ENCODE measurements at places on chromosomes 3 and 15.

- DNase-seq, result no peak
Measured at GRCh38 chr15:42184296-42184695, 23.8 kb downstream of the VPS39 start.

GRCh38 chr15:57138349-57138788 is 219.9 kb downstream of the TCF12 start:
- DNase-seq, result peak; percentile 9

- no peak for DNase-seq
Measured at GRCh38 chr3:189309400-189309975, 137.7 kb downstream of the TPRG1 start.

GRCh38 chr3:118110211-118110610 is 924.4 kb downstream of the IGSF11 start:
- DNase-seq, result no peak

DNA sequence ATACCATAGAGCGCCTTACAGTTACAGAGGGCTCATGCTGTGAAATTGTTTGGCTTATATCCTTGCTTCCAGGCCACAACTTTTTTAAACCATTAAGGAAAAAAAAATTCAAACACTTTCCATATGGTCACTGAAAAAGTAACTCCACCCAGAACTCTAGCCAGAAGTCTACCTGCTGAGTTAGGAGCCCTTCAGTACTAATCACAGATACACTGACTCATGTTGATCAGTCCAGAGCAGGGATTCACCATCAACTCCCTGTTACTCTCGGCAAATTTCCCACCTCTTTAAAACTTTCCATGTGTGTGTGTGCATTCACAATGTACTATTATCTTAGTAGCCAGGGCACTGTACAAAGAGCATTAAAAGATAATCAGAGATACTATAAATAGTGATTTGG is 372.8 kb downstream of the MAGI1 start:
- DNase-seq, result no peak

- peak; percentile 35 for DNase-seq
Measured at GRCh38 chr3:149532489-149533180, 58.1 kb downstream of the TM4SF4 start.

GRCh38 chr3:170815340-170815739 is 54.7 kb downstream of the RPL22L1 start:
- DNase-seq, result peak; percentile 51

DNA sequence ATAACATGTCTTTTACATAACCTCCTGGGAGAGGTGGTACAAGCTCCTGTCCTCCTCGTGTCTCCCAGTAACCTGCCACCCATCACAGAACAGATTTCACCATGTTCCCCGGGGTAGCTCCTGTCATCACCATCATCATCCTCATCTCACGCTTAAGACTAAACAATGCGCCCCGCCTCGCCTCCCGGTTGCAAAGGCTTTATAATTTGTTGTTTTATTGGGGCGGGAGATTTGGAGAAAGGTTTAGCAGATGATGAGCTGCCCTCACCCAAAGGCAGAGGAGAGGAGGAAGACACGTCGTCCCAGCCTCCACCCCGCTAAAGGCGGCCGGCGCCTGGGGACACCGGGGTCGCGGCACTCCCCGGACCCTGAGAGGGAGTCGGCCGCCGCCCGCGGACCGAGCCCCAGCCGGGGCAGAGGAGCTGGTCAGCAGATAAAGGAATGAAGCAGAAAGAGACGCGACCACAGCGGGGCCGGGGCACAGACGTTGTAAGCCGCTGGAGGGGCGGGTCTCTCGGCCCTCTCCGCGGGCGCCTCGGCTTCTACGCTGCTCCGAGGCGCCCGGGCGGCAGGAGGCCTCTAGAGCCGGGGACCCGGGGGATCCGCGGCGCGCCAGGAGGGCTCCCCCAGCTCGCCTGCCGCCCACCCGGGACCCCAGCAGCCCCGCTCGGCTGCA is 589 bp downstream of the HERC1 start:
- DNase-seq, result peak; percentile 31

DNA sequence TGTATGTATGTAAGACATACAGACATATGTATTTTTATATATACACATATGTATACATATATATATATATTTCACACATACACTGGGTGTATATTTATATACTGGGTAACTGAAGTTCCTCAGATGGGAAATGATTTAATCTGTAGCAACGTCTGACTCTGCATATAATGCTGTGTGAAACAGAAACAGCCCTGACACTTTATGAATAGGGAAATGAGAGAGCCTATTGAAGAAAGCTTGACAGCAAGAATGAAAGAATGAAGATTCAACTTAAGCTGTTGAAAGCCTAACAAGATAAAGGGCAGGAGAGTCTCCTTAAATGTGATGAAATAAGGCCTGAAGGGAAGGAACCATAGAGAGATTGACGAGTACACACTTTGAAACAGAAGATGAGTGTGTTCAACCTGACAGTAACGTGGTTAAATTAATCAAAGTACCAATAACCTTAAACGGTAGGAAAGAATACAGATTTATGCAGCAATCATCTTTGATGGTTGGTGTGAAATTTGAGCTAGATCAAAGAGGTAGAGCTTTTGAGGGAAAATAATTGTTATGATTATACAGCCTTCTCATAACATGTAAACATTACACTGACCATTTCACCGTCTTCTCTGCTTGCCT is 169.9 kb downstream of the MECOM start:
- no peak for DNase-seq

DNA sequence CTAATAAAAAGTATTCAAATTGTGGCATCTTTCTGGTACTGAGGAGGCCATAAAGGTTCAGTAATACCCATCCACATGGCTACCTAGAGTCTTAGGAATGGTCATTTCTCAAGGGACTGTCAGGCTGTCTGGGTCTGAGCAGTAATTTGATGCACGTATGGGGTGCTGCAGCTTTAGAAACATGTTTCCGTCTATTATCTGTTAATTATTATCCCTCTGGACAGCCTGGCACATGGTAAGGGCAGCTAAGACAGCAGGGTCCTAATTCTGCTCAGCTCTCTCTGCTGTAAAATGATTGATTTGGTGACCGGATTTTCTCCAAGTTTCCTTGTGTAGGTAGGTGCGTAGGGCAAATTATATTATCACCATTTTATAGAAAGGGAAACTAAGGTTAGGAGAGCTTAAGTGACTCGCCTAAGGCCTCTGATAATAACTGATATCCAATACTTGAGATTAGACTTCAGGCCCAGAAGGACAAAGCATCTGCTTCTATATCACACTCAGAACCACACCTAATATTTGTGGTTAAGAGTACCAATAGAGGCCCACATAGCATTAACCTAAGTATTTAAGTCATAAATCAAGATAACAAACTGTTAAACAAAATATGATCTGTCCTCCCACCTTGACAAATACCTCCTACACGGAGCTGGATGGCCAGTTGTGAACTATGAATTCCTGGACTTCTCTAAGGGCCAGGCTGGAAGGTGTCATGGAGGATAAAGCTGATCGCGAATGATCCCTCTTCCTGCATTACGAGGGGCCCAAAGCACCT is 2.9 kb upstream of the RAP2B start:
- DNase-seq, result no peak

DNA sequence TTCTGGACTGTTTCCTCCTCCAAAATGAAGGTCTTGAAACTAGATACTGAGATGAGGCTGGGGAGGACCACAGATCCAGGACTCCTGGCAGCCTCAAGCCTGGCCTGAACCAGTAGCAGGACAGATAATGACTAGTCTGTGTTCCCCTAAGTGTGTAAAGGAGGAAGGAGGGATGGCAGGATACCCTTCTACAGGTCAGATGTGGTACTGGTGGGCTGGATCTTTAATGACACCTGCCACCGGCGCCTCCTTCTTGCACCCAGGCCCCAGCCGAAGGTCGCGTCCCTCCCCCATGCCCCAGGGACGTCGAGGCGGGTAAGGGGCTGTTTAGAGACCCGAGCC is 556 bp downstream of the USP19 start:
- DNase-seq, result no peak

- DNase-seq, result peak; percentile 4
Measured at GRCh38 chr15:50116477-50116876, 2.6 kb downstream of the ATP8B4 start.

GRCh38 chr3:159830523-159831154 is 158.0 kb upstream of the IL12A start:
- no peak for DNase-seq

GRCh38 chr15:41558400-41559238 is at the start of gene TYRO3:
Gene TYRO3 (plus strand): TSS chr15:41559212. CDS start chr15:41559258, 46 bp downstream.
- peak; percentile 18 for DNase-seq

- DNase-seq, result no peak
Measured at GRCh38 chr3:173501931-173502489, 104.5 kb downstream of the NLGN1 start.

- DNase-seq, result no peak
Measured at GRCh38 chr3:100136921-100137320, 22.6 kb upstream of the FILIP1L start.

DNA sequence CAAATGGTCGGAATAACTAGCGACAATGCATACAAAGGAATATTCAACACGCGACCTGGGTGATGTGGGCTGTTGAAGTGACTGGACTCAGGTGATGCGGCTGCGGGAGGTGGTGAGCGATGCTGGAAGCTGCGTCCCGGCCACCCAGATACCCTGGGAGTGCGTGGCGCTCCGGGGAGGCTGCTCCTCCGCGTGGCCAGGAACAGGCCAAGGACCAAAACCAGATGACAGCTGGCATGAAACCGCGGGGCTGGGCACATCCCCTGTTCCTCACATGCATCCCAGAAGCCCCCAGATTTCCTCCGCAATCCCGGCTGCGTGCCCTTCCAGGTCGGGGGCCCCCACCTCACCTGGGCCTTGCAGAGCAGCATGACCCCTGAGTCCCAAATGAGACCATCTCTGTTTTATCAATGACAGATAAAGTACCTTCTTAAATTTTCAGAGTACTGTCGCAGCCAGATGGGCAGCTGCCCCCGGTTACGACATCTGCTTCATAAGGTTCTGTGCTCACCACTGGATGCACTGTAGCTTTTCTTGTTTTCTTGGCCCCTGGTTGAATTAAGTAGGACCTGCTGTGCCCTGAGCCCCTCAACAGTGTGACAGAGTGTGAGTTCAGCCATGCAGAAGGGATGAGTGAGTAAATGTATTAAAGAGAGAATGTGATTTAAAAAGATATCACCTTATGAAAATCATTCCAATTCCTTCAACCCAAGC is 278.2 kb downstream of the GABRG3 start:
- DNase-seq, result no peak

GRCh38 chr3:51617597-51617996 is 53.5 kb upstream of the TEX264 start:
- no peak for DNase-seq

- DNase-seq, result no peak
Measured at GRCh38 chr3:49791571-49791970, 5.2 kb upstream of the IP6K1 start.

DNA sequence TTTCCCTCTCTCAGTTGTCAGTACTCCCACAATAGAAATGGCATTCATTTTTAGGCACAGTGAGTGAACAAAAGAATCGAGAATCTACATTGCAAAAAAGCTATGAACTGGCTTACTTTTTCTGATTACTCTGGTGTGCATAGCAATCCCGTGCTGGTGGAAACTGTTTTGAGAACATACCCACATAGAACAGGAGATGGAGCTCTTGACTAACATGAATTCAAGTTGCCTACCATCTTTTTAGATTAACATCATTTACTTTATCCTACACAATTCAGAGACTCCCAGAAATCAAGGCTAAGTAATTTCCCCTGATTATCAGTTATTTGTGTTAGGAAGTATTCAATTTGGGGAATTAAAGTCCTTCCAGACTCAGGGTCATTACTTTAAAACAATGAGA is 326.6 kb downstream of the ARPP21 start:
- peak; percentile 20 for DNase-seq
